ENCODE measurements at places on chromosomes 13 and 19.

DNA sequence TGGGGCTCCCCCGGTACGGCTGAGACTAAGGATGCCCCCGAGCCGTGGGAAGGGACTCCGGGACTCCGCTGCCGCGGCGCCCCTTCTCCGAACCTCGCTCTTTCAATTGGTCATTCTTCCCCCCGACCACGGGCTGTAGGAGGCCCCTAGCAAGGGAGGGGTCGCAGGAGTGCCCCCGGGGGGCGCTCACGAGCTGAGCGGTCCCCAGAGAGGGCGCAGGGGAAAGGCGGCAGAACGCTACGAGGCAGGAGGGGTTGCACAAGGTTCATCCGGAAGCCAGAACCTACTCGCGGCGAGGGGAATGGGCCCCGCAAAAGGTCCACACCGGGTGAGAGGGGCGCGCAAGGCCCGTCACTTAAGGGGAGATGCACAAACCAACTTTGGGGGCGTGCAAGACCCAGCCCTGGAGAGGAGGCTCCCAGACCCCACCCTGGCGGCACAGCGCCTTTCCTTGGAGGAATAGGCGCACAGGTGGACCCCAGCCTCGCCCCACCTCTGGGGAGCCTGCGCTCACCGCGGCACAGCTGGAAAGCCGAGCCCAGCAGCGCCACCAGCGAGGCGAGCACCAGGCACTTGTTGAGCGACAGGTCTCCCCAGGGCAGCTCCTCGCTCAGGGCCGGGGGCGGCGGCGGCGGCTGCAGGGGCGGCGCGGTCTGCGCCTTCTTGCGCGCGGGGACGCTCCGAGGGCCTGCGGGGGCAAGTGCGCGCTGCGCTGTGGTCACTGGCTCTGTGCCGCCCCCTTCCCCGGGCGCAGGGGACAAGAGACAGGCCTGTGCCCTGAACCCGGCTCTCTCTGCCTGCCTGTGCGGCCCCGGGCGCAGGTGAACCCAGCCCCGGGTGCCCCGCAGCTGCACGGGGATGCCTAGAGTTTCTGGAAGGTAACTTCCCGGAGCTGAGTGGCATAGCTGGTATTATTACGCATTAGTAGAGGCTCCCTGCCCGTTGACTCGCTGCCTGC is 2.8 kb downstream of the JSRP1 start:
- DNase-seq: no peak

DNA sequence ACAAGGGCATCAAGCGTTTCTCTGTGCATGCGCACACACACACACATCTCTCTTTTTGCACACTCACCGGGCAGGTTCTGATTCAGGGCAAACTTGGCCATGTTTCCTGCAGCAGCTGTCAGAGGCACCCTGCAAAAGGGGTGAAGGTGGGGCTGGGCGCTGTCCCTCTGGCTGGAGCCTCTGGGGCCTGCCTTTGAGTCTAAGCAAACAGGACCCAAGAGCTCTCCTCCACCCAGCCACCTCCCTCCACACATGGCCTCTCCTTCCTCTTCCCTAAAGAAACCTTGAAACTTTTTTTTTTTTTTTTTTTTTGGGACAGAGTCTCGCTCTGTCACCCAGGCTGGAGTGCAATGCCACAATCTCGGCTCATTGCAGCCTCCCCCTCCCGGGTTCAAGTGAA is 5.3 kb downstream of the KANK3 start:
- DNase-seq: no peak

DNA sequence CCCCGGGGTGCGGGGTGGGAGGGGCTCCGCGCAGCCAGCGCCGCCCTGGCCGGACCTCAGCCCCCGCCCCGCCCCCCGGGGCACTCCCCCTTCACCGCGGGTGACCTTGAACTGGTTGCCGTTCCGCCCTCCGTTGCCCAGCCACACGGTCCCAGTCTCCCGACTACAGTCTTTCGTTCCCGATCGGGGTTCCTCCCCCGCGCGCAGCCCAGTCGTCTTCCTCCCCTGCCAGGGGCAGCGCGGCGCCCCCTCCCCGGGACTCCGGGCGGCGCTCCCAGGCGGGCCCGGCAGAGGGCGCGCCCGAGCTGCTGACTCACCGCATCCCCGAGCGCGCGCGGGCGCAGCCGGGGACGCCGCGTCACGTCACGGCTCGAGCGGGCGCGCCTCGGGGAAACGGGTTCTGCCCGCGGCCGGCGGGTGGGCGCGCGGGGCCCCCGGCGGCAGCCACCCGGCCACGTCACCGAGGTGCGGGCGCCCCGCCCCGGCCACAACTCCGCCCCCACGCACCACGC is 459 bp downstream of the MIDN start:
- peak; percentile 68 for DNase-seq

DNA sequence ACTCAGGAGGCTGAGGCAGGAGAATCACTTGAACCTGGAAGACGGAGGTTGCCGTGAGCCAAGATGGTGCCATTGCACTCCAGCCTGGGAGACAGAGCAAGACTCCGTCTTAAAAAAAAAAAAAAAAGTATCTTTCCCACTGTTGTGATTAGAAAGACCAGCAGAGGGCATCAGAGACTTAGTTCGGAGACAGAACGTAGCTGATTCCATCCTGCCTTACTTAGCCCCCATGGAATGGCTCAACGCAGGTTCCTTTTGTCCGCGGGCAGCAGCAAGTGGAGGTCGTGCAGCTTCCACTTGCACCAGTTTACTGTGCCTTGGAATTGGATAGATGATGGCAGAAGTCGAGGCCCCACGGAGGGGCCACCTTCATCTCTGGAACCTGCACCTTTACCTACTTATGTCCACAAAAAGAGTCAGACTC is 8.1 kb downstream of the TIMM29 start:
- DNase-seq: no peak

GRCh38 chr19:45251452-45252354 is 632 bp downstream of the MARK4 start:
- DNase-seq: no peak

DNA sequence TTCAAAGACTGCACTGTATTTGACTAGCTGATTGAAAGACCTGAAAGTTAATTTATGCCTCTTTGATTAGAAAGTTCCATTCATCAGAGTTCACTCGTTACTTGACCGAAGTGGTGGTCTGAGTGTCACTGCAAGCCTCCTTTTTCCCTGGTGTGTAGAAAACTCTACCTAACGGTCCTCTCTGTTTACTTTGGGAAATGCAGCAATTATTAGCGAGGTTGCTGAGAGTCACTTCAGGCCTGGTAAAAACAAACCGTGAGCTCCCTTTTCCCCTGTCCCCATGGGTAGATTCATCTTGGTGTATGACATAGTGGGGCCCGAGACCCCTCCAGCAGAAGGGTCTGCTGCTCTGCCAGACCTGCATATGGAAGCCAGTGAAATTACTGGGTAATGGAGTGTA is 126.8 kb upstream of the RNF113B start:
- DNase-seq: no peak

GRCh38 chr13:98990701-98991100 is 12.8 kb upstream of the DOCK9 start:
- no peak for DNase-seq

DNA sequence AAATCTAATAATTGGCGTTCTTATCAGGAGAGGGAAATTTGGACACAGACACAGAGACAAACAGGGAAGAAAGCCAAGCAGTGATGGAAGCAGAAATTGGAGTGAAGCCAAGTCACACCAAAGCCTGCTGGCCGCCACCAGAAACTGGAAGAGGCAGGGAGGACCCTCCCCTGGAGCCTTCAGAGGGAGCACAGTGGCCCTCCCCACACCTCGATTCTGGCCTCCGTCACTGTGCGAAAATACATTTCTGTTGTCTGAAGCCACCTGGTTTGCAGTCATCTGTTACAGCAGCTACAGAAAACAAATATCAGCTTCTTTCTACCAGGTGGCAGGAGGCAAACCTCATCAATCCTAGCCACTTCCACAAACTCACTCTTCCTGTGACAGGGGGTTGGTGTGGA is 8.3 kb upstream of the TLE6 start:
- DNase-seq: no peak

DNA sequence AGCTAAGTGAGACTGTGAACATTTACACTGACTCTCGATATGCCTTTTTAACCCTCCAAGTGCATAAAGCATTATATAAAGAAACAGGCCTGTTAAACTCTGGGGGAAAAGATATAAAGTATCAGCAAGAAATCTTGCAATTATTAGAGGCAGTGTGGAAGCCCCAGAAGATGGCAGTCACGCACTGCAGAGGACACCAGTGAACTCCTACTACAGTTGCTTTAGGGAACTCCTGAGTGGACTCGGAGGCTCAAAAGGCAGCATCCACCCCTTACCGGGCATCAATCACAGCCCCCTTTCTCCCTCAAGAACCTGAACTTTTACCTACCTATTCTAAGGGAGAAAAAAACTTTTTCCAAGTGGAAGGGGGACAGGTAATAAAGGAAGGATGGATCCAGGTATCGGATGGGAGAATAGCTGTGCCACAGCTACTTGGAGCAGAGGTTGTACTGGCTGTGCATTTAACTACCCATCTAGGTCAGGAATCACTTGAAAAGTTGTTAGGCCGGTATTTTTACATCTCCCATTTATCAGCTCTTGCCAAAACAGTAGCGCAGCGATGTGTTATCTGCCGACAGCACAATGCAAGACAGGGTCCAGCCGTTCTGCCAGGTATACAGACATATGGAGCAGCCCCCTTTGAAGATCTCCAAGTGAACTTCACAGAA is 80.1 kb downstream of the ZNF486 start:
- no peak for DNase-seq

GRCh38 chr13:114078461-114079451 is 53.7 kb downstream of the RASA3 start:
- DNase-seq: no peak

DNA sequence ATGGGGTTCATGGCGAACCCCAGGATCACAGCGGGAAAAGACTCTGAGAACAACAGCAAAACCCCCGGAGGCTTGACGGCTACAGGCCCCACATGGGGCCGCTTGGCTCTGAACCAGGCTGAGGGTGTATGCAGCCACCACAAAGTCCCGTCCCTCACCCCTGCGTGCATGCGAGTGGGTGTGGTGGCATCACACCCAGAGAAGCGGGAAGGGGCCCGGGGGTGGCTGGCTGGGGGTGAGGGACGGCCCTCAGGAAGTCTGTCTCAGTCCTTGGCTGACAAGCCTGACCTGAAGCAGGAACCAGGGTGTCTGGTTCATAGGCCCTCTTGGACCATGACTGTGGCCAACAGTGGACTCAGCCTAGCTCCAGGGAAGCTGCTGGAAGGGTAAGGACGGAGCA is 34.2 kb downstream of the CEBPG start:
- no peak for DNase-seq

GRCh38 chr19:3056417-3057088 is 5.7 kb downstream of the TLE5 start:
- DNase-seq: no peak

- DNase-seq: no peak
Measured at GRCh38 chr13:50080203-50080910, 65.1 kb downstream of the KCNRG start.

- no peak for DNase-seq
Measured at GRCh38 chr19:15101479-15102082, 5.6 kb upstream of the SYDE1 start.

DNA sequence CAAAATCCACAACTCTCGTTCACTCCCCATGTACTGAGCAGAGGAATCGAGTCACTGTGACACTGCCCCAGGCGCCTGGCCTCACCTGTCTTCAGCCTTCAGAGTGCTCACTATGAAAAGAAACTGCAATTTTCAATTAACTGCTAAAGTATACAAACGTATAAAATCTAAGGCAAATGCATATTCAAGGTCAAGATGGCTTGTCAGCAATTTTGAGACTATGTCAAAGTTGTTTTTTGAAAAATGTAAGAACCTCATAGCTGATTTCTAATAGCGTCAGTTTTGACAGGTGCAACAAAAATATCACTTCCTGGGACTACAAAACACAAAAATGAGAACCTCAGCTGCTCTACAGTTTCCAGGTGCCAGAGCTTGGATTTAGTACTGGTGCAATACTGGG is 31.4 kb downstream of the TUBGCP3 start:
- no peak for DNase-seq

- DNase-seq: no peak
Measured at GRCh38 chr13:79803989-79804388, 323.0 kb downstream of the NDFIP2 start.

- peak; percentile 27 for DNase-seq
Measured at GRCh38 chr19:54266133-54266532, 9.1 kb upstream of the LILRB5 start.

DNA sequence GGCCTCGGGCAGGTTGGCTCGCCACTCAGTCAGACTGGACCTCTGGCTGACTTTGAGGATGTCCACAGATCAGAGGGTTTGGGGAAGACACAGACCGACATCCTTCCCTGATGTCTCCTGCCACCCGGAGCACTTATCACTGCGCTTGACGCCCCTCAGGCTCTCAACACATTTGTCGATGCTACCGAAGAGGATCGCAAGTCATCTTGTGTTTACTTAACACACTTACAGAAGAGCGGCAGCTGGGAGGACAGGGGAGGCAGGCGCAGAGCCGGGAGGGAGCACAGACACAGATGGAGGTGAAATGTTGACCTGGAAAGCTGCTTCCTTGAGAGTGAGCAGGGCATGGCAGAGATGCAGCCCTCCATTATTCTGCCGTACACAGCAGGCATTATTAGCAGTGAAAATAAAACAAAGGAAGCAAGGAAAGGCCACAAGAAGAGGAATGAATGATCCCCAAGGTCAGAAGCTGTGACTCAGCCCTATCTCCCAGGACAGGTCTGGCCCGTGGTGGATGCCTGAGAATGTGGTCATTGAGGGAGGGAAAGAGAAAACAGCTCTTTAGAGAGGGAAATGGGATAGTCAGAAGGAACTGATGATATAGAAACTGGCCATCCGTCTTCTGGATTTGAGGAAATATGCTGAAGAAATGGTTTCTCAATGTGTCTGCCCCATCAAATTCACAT is 549.5 kb upstream of the ARGLU1 start:
- DNase-seq: no peak

DNA sequence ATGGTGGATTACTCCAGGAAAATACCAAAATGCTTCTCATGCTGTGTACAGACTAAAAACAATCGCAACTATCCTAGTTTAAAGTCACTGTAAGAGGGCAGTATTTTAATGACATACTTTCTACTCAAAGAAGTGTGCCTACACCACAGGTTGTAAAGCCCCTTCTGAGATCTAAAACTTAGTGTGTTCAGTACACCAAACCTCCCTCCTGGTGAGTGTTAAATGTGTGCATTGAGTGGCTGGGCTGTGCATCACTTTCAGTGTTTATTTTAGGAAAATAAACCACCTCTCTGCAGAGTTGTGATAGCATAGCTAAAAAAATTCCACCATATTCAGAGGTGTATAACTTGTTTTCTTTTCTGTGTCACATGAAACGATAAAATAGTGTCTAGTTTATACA is 263.7 kb downstream of the DACH1 start:
- no peak for DNase-seq
